ENCODE measurements at places on chromosomes 7 and 10.
A peak's percentile ranks its signal among the peaks of the same experiment; 100 is the strongest.

DNA sequence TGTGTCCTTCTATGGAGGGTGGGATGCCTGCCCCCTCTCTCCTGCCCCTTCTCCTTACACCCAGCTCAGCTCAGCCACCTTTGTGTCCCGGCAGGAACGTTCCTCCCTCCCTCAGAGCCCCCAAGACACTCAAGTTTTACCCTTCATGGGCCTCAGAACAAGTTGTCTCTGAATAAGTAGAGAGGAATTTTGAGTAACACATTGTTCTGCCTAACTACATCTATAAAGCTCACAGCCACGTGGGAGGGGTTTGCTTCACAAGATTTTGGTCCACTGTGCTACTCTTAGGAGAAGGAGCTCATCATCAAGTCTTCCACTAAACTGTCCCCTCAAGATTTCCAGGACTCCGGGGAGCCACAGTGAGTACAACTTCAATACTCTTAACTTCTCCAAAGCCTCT, 51.6 kb upstream of the ZNF32 start:
- DNase-seq = no peak

- no peak for DNase-seq
Observed at GRCh38 chr10:77392851-77393250, 244.8 kb downstream of the KCNMA1 start.

- no peak for DNase-seq
Observed at GRCh38 chr10:24716295-24716694, 7.4 kb downstream of the ARHGAP21 start.

DNA sequence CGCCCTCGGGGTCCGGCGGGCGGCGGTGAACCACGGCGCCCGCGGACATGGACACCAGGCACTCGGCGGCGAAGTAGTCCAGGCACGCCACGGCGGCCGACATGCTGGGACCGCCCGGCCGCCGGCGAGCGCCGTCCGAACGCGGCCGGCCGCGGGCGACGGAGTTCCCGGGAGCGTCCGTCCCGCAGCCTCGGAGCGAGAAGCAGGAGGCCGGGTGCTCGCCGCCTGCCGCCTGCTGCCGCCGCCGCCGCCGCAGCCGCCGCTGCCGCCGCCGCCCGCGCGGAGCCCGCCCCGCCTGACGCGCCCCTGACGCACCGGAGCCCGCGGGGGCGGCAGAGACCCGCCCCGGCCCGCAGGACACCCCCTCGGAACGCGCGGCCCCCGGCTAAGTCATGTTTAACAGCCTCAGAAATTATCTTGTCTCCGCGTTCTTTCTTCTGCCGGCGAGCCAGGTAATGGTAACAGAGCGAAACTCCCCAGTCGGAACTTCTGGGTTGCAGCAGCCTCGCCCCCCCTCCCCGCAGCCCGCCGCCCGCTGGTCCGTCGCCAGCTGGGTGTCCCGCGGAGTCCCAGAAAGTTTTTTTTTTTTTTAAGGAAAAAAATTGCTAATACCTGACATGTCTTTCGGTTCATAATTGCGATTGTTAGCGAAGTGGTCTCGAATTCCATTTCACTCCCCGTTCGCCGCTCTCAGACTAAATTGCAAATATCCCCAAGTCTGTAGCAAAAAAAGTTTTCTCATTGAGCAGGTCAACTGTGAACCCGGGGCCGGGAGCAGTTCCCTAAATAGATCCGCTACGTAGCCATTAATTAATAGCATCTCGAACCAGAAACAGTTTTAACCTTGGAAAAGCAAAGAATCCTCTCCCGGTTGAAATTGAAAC, at the start of gene KLF14:
TSS of gene KLF14 (minus strand) at position 277 of the 884 bp plus-strand sequence. CDS start at position 103, 174 bp downstream.
- peak; percentile 24 for DNase-seq

DNA sequence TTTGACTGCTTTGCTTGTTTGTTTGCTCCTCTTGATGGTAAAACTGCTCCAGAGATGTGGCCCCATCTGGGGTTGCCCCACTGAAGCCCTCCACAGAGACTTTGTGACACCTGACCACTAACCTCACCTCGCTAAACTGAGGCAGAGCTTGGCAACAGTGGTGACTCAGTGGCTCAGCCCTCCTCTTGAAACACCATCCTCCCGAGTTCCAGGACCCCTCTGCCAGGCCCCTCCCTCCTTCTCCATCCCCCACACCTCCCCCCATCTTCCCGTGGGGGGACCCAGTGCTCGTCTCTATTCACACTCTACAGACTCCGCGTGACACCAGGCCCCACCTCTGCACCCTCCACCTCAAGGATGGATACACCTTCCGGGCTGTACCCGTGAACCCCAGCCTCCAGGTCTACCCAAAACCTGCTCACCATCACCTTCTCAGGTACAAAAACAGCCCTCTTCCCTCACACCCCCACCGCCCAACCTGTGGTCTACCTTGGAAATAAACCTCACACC, 19.0 kb upstream of the RET start:
- no peak for DNase-seq
